Ascending aorta (tissue), 2 donors: ENCODE measurements at places on chromosomes 2 and 18.

GRCh38 chr2:156145976-156146375 lies 186.5 kb downstream of the NR4A2 start:
- no peak for DNase-seq

GRCh38 chr18:2451556-2451955 lies 119.7 kb downstream of the METTL4 start:
- no peak for DNase-seq

- DNase-seq = no peak
Observed at GRCh38 chr2:74835831-74836674, 2.1 kb downstream of the HK2 start.

DNA sequence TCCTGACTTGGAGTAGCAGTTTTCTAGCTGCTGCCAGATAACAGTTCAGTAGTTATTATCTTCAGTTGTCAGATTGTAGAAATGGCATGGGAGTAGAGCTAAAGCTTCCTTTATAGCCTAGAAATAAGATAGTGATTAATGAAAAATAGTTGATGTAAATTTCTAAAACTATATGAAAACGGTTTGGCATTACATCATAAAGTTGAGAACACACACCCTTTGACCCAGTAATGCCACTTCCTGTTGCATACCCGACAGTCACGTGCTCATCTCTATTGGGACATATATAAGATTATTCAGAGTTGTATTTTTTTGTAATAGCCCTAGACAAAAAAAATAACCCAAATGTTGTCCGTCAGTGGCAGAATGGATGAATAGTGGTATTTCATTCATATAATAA lies 39.4 kb upstream of the ASB1 start:
- no peak for DNase-seq

GRCh38 chr2:241548451-241548835 lies 10.1 kb upstream of the BOK start:
- no peak for DNase-seq

- no peak for DNase-seq
Observed at GRCh38 chr2:142119347-142119746, 11.5 kb downstream of the LRP1B start.
